Stimulated activated CD4-positive, alpha-beta T cell treated with anti-CD3 and anti-CD28 coated beads, Interleukin-15, amount 100 ng/mL, for 1 hour (primary cell): ENCODE measurements at places on chromosomes 1 and 21.

- no peak for DNase-seq
These were observed 27.1 kb downstream of the ZNHIT6 start for GRCh38 chr1:85681087-85681486.

GRCh38 chr1:182785181-182785580 is 4.4 kb upstream of the NPL start:
- no peak for DNase-seq

- no peak for DNase-seq
These were observed 55.2 kb downstream of the TOMM20 start for GRCh38 chr1:235073331-235073967.

- DNase-seq, result no peak
These were observed 31.6 kb downstream of the PDE9A start for GRCh38 chr21:42685036-42685435.

GRCh38 chr1:182670032-182670749 is 14.2 kb downstream of the RGS8 start:
- no peak for DNase-seq

GRCh38 chr1:24973315-24973714 is 43.2 kb upstream of the RUNX3 start:
- DNase-seq, result no peak

GRCh38 chr1:45643978-45644377 is 20.1 kb upstream of the CCDC17 start:
- no peak for DNase-seq
